ENCODE measurements at places on chromosomes 6 and 20. TPM values are rescaled to one million over a fixed set of nuclear protein-coding genes. Genes with fewer than 3 reads are reported as not detected.

PRSS35 gene
- 1.3 TPM for total RNA-seq

ID1 gene
- 395 TPM for total RNA-seq

NNAT gene
- not detected for total RNA-seq

CYP39A1 gene
- total RNA-seq: not detected

TTK gene
- 63.1 TPM for total RNA-seq

ULBP2 gene
- 17.3 TPM for total RNA-seq

BPI gene
- total RNA-seq: not detected

CDC25B gene
- total RNA-seq: 63.0 TPM

NKAIN4 gene
- not detected for total RNA-seq

TREML2 gene
- not detected for total RNA-seq

TBXT gene
- not detected for total RNA-seq

CASP8AP2 gene
- 13.5 TPM for total RNA-seq

MAP7 gene
- 1.0 TPM for total RNA-seq

CCN5 gene
- total RNA-seq: not detected

RAB32 gene
- 189 TPM for total RNA-seq

RIMS1 gene
- total RNA-seq: not detected

SLC22A16 gene
- total RNA-seq: not detected

ABHD16B gene
- total RNA-seq: not detected

CPNE5 gene
- 0.24 TPM for total RNA-seq

DEFB123 gene
- total RNA-seq: not detected

ENPP5 gene
- total RNA-seq: not detected

PRL gene
- total RNA-seq: not detected

CCND3 gene
- total RNA-seq: 51.7 TPM

C6orf163 gene
- total RNA-seq: 0.72 TPM

NHSL1 gene
- total RNA-seq: 2.6 TPM

All from A172 (cell line).